Hair follicle dermal papilla cell (primary cell): ENCODE measurements at places on chromosomes 3 and 15. TPM values are rescaled to one million over a fixed set of nuclear protein-coding genes. Genes with fewer than 3 reads are reported as not detected.

Gene RNF111
- 21.7 and 34.4 TPM in 2 replicates for total RNA-seq

Gene ZIC4
- 4.5 and 9.7 TPM in 2 replicates for total RNA-seq

Gene GOLGA6L4
- total RNA-seq, result 1.3 and 1.5 TPM in 2 replicates

Gene TUSC7
- total RNA-seq, result not detected in 2 replicates

Gene IGSF10
- 27.7 and 58.1 TPM in 2 replicates for total RNA-seq

Gene WDR93
- total RNA-seq, result not detected in 2 replicates

Gene STRA6
- 1.1 and 5.2 TPM in 2 replicates for total RNA-seq

Gene A4GNT
- total RNA-seq, result not detected in 2 replicates

Gene SIDT1
- not detected in 2 replicates for total RNA-seq

Gene SCAPER
- 6.7 and 12.8 TPM in 2 replicates for total RNA-seq

Gene SLC28A1
- not detected in 2 replicates for total RNA-seq

Gene NUSAP1
- total RNA-seq, result 10.8 and 11.2 TPM in 2 replicates

Gene BAHD1
- total RNA-seq, result 13.7 and 17.8 TPM in 2 replicates

Gene HYKK
- 1.9 and 3.1 TPM in 2 replicates for total RNA-seq

Gene IL5RA
- total RNA-seq, result not detected in 2 replicates

Gene THRB
- 46.3 and 78.0 TPM in 2 replicates for total RNA-seq

Gene ITIH1
- not detected in 2 replicates for total RNA-seq

Gene CHAC1
- total RNA-seq, result 12.0 and 12.3 TPM in 2 replicates

Gene CCDC66
- total RNA-seq, result 23.5 and 23.8 TPM in 2 replicates

Gene RAD51
- total RNA-seq, result 1.1 and 1.8 TPM in 2 replicates

Gene PARP6
- 31.7 and 35.2 TPM in 2 replicates for total RNA-seq

Gene SUSD5
- 8.4 and 16.1 TPM in 2 replicates for total RNA-seq

Gene BNC1
- total RNA-seq, result 20.3 and 37.4 TPM in 2 replicates

Gene CTXN2
- total RNA-seq, result not detected in 2 replicates

Gene FAM107A
- total RNA-seq, result 0.32 and 0.85 TPM in 2 replicates

Gene PPARG
- total RNA-seq, result 14.8 and 20.8 TPM in 2 replicates

Gene TIMP4
- total RNA-seq, result 3.5 and 5.7 TPM in 2 replicates

Gene TRH
- not detected in 2 replicates for total RNA-seq
